Activated T-cell treated with anti-CD3 and anti-CD28 coated beads for 48 hours (primary cell): ENCODE measurements at places on chromosomes 3 and 15.

DNA sequence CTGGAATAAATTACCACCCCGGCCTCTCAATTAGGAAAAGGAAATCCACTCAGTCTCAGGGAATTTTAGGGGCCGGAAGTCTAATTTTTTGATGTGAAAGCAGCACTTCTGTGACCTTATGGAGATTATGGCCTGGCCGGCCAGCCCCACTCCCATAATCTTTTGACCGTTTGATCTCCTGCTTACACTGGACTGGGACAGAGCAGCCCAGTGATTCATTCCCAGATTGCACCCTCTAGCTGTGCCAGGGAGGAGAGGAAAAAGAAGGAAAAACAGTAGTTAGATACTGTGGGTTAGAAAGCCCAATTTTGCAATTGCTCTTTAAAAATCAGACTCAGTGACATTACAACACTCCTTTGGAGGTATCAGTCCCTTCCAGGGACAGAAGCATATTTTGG is 32.4 kb downstream of the GJD2 start:
- no peak for DNase-seq

DNA sequence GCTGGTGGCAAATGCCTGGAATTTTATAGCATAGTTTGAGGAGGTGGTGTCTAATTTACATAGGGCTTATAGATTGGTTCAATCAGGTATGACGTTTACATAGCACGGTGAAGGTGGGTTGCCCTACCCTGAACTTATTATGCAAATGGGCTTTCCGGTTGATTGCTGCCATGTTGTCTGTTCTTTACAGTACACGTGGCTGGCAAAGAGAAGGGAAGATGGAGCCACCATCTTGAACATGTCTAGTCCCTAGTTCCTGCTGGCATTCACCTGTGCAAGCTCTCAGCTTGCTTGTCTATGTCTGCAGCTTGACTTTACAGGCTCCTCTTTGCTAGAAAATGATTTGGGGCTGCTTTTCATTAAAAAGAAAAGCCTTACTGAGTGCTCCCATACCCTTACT is 14.0 kb upstream of the STAC start:
- no peak for DNase-seq

DNA sequence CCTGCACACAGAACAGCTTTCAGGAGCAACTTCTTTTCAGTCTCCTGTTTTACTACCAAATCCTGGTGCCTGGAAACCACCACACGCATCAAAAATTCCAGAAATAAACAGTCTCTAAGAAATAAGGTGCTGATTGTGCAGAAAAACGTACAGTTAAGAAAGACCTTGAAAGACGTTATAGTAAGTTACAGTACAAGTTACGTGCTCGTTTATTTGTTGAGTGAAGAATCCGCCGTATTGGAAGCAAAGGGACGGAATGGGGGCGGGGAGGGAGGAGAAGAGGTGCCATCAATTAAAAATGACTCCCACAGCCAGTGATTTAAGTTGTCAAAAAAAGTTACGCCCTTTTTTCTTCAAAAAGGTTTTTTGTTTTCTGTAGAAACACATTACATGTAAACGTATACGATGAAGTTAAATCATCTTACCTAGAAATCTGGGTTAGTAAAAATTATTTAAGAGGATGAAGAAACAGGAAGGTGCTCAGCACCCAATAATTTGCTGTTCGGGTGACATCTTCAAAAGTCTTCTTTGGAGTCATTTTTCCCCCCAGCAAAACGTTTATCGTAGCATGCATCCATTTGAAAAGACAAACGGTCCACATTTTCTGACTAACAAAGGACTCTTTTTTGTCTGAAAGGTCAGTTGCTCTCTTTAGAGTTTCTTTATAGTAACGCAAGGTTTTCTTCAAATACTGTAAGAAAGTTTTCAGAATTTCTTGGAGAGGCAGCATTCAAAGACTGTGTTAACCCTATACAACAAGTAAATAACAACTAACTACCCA is 782 bp upstream of the UACA start:
- no peak for DNase-seq

GRCh38 chr3:159157275-159157674 is 355.4 kb downstream of the MFSD1 start:
- DNase-seq = no peak

DNA sequence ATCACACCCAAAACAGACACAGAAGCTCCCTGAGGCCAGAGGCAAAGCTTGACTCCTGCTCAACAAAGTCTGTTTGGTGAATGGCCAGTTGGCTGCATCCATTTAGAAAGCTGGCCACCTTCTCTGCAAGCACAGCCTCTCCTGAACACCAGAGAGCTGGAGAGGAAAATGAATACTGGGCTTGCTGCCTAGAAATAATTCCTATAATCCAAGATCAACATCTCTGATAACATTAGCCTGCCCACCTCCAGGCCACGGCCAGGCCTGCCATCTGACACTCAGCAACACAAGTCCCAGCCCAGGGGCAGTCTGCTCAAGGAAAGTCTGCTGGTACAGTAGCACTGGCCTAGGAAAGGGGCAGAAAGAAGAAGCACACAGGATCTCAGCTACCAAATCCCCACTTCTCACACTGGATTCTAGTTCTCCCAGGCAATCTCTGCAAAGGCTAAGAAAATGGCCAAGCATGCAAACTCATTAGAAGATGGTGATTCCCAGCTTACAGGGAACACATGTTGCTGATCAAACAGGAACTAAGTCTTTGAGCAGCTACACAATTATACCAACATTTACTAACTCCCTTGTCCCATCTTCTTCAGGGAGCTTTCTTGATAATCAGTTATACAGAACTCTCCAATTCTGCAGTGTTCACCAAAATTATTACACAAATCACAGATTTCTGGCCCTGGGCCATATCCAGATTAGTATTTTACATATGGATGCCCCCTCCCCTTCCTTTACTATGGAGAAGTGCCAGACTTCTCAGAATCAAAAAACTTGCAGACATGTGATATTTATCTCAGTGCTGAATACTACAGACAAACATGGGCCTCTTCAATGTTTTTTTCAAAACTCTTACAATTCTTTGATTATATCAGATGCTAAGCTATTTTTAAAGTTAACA is 9.9 kb downstream of the TBC1D2B start:
- DNase-seq = no peak

- no peak for DNase-seq
Observed at GRCh38 chr3:1294586-1294985, 201.8 kb downstream of the CNTN6 start.

- no peak for DNase-seq
Observed at GRCh38 chr15:96802611-96803255, 472.2 kb downstream of the NR2F2 start.

- DNase-seq = no peak
Observed at GRCh38 chr15:94840794-94841783, 609.7 kb downstream of the MCTP2 start.

GRCh38 chr3:42078677-42079076 is 12.5 kb upstream of the TRAK1 start:
- DNase-seq = no peak

DNA sequence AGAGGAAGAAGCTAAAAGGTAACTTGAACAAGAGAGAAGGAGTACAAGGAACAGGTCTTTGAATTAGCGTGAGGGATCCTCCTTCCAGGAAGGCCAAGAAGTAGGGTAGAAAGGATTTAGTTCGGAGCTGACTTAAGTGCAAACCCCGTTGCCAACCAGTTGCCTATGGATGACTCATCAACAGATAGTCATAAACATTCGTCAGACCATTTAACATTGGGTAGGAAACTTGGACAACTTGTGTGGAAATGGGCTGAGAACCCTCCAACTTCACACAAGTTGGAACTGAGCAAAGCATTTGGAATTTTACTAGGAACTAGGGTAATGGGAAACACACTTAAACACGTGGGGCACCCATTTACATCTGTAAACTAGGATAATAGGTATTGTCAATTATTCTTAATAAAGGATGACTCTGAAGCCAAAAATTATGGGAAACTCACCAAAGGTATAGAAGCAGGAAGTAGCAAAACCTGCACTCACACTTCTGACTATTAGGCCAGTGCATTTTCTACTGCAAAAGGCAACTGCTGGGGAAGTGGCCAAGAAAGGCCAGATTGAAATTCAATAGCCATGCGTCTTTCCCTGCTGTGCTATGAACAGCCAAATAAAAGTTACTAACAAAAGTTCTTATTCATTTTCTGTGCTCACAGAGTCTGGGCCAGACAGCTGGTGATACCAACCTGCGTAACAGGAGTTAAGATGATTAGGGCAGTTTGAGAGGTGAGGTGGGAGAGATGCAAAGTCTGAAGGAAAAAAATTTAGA is 174.5 kb upstream of the TMC3 start:
- no peak for DNase-seq

- DNase-seq = no peak
Observed at GRCh38 chr3:124019291-124019690, 27.4 kb upstream of the ROPN1 start.

DNA sequence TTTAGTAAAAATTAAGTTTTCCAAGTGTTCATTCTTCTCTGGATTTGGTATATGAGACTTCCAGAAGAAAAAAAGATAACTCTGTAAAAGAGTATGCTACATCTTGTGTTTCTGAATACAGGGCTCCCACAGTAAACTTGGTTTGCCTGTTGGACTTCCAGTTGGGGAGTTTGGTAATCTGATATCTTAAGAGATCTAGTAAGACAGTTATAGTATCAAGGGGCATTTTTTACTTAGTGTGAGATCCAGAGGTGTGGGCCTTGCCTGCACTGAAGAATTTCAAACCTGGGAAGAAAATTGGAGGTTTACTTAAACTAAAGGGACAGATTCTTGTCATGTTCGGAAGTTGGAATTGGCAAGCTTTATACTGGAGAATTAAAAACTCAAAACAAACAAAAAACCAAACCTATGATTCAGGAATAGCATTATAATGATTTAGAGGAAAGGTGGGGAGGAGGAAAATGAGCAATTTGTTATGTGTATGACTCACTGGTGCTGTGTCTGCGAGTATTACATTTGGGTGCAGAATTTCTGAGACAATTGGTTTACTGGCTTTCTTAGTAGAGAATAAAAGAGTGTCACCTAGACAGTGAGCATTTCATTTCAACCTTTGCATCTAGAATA is 58.9 kb upstream of the ULK4 start:
- no peak for DNase-seq

GRCh38 chr3:72336821-72337479 is 511.3 kb downstream of the SHQ1 start:
- no peak for DNase-seq

DNA sequence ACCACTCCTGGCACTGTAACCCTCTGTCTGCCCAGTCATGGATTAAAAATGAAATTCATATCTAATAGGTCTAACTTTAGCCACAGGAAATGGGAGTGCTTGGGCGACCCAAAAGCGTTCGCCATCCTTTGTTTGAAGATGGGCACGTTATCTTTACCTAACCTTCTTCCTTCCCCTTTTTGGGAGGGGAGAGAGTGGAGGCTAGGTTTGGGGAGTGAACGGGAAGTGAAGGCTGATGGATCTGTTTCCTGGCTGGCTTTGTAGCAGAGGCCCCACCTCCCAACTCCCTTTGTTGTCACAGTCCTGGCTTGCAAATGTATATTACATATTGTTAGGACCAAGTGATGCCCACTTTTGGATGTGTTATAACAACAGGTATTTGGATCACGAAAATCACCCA is 98.1 kb upstream of the ARHGEF3 start:
- no peak for DNase-seq

DNA sequence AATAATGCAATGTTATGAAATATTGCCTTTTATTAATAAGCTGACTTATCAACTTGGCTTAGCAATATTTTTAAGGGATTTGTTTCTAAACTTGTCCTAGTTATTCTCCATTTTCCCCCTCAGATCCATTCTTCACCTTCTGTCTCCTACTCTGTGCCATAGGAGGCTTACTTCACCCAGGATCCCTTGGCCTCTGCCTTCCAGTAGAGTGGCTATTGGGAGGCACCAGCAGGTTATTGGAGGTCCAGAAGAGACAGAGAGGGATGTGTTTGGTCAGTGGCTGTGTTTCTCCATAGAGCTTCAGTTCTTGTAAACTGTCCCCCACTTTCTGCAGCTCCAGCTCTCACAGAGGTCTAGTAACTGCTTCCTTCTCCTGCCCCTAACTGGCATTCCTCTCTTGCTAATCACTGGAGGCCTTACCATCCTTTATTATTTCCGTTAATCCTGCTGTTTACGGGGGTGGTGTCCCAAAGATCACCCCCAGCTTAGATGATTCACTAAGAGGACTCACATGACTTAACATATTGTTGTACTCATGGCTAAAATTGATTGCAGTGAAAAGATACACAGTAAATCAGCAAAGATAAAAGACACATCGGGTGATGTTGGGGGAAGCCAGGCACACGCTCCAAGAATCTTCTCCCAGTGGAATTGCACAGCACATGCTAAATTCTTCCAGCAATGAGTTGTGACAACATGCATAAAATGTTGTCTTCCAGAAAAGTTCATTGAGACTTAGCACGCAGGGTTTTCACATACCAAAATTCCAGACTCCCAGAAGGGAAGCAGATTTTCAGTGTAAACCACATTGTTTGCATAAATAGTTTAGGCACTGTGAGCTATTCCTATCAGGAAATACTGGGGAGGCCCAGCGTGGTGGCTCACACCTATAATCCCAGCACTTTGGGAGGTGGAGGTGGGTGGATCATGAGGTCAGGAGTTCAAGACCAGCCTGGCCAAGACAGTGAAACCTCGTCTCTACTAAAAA is 67.5 kb downstream of the RPL22L1 start:
- DNase-seq = no peak

DNA sequence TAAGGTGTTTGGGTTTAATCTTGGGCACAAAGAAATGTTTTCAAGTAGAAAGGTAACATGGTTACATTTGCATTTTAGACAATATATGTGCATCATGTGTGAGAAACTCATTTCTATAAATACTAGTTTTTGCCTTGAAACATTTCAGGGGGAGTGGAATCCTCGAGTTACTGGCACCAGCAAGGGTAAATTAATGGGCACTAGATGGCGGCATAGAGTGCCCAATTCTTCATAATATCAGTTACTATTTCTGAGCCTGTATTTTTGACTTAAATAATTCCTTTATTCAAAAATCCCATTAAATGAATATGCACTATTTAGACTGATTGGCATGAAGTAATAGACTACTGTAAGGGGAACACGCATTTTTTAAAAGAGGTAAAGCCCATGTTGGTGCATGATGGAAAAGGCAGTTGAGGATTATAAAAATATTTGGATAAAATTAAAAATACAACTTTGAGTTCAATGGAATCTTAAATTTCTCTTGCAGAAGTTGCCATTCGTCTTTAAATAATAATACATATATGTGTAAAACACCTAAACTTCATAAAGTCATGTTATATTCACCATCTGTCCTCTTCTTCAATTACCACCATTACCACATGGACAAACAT is 106.3 kb downstream of the ZBTB20 start:
- no peak for DNase-seq

GRCh38 chr15:42084465-42085235 is 9.7 kb downstream of the PLA2G4D start:
- DNase-seq = peak; percentile 35

- no peak for DNase-seq
Observed at GRCh38 chr3:102006812-102007485, 157.6 kb downstream of the NFKBIZ start.

GRCh38 chr3:129503471-129504291 is 24.8 kb upstream of the RHO start:
- no peak for DNase-seq

GRCh38 chr3:97823046-97824004 is 1.5 kb downstream of the CRYBG3 start:
- no peak for DNase-seq
